ENCODE measurements at places on chromosomes 4 and X. TPM values are rescaled to one million over a fixed set of nuclear protein-coding genes. Genes with fewer than 3 reads are reported as not detected.

Gene TRPC3
- polyA plus RNA-seq = 361 TPM

Gene FAM241A
- polyA plus RNA-seq = 0.81 TPM

Gene HAUS7
- 11.2 TPM for polyA plus RNA-seq

Gene NDNF
- polyA plus RNA-seq = 4.0 TPM

Gene NOCT
- polyA plus RNA-seq = 1.8 TPM

Gene LONRF3
- 0.99 TPM for polyA plus RNA-seq

Gene MEPE
- polyA plus RNA-seq = not detected

Gene NPY1R
- polyA plus RNA-seq = 20.3 TPM

Gene ITM2A
- 6.3 TPM for polyA plus RNA-seq

Gene DNAAF6
- polyA plus RNA-seq = not detected

Gene MAGEB17
- not detected for polyA plus RNA-seq

Gene MED14
- 26.1 TPM for polyA plus RNA-seq

Gene CCNA2
- 4.8 TPM for polyA plus RNA-seq

Gene NAA11
- not detected for polyA plus RNA-seq

Gene IRAK1
- polyA plus RNA-seq = 2.4 TPM

Gene EGF
- polyA plus RNA-seq = not detected

Gene CPE
- polyA plus RNA-seq = 852 TPM

Gene LDB2
- 36.3 TPM for polyA plus RNA-seq

Gene GRIPAP1
- polyA plus RNA-seq = 8.4 TPM

Gene LINC00632
- polyA plus RNA-seq = 485 TPM

Gene HMGN5
- polyA plus RNA-seq = 38.0 TPM

Gene GLRB
- polyA plus RNA-seq = 222 TPM

Gene TMSB15A
- not detected for polyA plus RNA-seq

Gene CASP6
- polyA plus RNA-seq = not detected

Gene AREG
- 1.8 TPM for polyA plus RNA-seq

Gene UFSP2
- 79.4 TPM for polyA plus RNA-seq

Gene PDE6B
- 0.53 TPM for polyA plus RNA-seq

Gene TGIF2LX
- polyA plus RNA-seq = not detected

Gene CT45A2
- not detected for polyA plus RNA-seq

Gene ALG13
- polyA plus RNA-seq = 49.5 TPM

Gene CPLX1
- polyA plus RNA-seq = 6.8 TPM

Gene DUSP21
- not detected for polyA plus RNA-seq

Gene CLGN
- 3.9 TPM for polyA plus RNA-seq

Gene GPM6B
- 218 TPM for polyA plus RNA-seq

Gene TEX13D
- not detected for polyA plus RNA-seq

Gene RPL34
- 1,165 TPM for polyA plus RNA-seq

Gene VCX2
- not detected for polyA plus RNA-seq

Gene SFRP2
- not detected for polyA plus RNA-seq

Gene FAM47E
- polyA plus RNA-seq = 11.6 TPM

Gene FRMPD4
- 24.9 TPM for polyA plus RNA-seq

Gene PAGE3
- polyA plus RNA-seq = not detected

Gene C4orf33
- polyA plus RNA-seq = 38.4 TPM

Data from Purkinje cell (primary cell).